ENCODE measurements at places on chromosomes 2 and 18.
A peak's percentile ranks its signal among the peaks of the same experiment; 100 is the strongest.

- DNase-seq = no peak
Measured at GRCh38 chr2:165277860-165278656, 38.8 kb downstream of the SCN2A start.

DNA sequence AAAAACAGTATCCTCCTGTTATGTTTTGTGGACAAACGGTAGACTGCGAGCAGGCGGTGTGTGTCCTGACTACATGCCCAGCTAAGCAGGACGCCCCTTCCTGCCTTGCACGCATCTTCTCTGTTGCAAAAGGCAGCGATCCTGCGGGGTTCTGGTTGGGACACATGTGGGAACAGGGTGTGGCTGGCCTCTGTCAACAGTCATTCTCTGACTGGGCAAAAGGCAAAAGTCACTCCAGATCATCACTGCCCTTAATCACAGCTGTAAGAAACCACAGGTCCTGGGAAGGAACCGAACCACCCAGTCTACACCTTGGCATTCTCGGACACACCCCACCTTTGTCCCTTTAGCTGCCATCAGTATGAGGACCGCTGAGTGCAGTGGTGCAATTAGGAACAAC lies 44.3 kb upstream of the TMEM87B start:
- DNase-seq = no peak

DNA sequence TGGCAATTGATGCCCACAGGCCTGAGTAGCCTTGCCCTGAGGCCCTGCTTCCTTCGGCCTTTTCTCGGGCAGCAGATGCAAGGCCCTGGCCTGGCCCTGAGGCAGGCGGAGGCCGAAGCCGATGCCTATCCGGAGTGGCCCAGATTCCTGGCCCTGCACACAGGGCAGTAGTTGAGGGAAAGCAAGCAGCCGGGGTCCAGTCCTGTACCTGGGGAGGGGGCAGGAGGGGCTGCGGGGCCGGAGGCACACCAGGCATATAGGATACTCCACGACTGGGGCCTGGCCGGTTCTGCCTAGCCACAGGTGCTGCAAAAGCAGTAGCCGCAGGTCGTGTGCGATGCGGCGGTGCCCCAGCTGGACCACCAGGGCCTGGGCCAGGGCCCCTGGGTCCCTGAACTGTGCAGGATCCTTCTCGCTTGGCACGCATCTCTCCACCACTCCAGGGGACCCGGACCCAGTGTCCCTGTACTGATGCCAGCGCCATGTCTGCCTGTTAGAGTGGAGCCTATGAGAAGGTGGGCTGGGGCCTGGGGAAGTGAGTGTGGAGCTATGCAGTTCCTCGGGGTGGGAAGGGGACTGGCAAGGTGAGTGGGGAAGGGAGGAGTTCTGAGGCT lies 1.8 kb downstream of the PRR30 start:
- DNase-seq = no peak

- no peak for DNase-seq
Measured at GRCh38 chr2:161556440-161556839, 67.8 kb upstream of the SLC4A10 start.

DNA sequence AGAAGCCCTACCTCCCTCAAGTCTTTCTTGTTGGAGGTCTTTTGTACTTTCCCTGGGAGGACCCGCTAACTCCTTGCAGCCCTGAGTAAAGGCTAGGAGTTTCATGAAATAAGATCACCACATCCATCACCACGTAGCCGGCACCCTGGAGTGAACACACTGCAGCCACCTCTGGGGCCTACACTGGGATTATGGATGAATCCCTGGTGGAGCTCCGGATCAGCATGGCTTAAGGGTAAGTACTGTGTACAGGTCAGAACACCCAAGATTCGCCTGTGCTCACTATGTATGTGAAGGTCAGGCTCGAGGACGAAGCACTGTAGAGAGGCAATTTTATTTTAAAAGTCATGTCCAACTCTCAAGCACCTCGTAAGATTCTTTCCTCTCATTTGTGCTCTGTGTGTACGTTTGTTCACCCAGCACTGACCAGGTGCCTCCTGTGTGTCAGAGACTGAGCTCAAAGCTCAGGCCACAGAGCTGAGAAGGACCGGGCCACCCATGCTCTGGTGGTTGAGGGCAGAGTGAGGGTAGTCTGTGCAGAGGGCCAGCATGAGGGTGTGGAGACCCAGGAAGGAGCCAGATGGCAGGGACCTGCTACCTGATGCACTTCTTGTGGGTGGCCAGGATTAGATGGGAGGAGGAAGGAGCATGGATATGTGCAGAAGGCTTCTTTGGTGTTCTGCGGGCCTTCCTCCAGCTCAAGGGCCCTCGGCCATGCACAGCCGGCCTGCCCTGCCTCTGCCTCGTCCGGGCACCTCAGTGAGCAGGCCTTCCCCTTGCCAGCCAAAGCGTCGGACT lies 66.7 kb upstream of the TFCP2L1 start:
- no peak for DNase-seq

GRCh38 chr2:202434472-202434871 lies 58.3 kb downstream of the BMPR2 start:
- no peak for DNase-seq

GRCh38 chr2:4354678-4355077 lies 651.3 kb downstream of the DCDC2C start:
- DNase-seq = no peak

DNA sequence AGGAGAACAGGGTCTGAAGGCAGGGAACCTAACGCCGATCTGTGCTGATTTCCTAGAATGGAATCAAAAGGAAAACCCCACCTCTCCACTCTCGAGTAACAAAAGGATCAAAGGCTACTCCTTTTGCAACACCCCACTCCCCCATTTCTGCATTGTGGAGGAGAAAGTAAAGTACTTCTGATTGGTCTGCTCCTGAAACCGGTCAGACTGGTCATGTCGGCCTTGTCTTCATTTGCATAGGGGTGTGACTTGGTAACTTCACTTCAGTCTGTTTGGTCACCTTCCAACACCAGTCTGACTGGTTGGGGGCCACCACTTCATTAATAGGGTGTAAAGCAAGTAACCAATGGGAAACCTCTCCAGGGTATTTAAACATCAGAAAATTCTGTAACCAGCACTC lies 771.9 kb downstream of the ERBB4 start:
- DNase-seq = no peak

DNA sequence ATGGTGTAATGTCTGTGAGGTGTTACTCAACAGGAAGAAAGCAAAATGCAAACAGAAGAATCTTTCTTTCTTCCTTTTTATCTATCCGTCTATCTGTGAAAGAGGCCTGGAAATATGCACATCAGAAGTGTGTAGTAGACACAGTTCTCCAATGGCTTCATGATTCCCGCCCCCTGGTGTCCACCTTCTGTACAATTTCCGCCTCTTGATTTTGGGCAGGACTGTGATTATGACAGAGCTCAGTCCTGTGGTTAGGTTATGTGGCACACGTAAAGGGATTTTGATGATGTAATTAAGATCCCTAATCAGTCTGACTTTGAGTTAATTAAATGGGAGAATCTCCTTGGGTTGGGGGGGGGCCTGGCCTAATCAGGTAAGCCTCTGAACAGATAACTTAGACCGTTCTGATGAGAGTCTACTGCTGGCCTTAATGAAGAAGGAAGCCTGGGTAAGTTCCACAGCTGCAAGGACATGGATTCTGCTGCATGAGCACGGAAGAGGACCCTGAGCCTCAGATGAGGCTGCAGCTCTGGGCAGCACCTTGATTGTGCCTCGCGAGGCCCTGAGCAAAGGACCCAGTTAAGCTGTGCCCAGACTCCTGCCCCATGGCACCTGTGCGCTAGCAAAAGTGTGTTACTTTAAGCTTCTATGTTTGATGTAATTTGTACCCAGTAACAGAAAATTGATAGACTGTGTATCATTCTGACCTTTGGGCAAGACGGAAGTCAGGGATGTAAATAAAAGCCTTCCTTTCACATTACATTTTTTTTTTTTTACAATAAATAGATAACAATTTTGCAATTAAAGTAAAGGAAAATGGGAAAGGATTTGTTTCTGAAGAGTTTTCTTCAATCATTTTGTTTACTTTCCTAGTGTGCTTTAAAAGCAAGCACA lies 11.3 kb upstream of the KCNF1 start:
- no peak for DNase-seq

DNA sequence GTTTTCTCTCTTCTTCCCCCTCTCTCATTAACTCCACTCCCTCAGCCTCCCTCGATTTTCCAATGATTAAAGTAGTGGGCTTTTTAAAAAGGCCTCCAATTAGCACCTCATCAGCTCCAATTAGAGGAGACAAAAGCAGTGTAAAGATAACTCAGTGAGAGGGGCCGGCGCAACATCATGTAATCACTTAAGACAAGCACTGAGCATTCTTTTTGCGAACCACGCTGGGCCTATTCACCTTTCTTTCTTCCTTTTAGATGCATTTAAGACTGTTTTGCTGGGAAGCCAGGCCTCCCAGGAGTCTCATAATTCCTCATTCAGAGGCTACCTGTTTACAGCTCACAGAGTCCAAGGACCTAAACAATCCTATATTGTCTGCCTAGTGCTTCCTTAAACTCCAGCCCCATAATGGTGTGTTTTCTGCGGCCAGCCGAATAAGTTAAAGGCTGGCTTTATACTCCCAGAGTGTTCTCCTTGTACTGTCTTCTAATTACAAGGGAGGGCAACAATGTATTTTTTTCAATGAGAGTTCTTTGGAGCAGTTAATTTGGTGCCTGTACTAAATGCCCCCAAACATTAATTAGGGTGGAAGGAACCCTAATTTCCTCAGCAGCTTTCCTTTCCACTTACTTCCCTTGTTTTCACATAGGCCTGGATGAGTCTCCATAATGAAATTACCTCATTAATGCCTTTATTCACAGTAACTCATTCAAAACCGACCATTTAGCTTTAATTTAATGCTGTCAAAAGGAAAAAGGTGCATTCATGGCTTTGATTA lies 28.0 kb upstream of the LMAN1 start:
- no peak for DNase-seq

DNA sequence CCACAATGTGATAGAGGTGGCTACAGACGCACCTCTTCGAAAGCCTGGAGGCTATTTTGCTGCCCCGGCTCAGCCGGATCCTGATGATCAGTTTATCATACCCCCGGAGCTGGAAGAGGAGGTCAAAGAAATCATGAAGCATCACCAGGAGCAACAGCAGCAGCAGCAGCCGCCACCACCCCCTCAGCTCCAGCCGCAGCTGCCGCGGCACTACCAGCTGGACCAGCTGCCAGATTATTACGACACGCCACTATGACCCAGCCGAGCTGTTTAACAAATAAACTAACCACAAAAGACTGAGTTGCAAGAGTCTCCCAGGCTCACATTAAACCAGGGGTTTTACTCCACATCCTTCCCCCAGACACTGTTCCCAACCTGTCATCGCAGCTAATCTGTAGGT lies 263.8 kb downstream of the PHLPP1 start:
- DNase-seq = peak; percentile 62

GRCh38 chr2:235383272-235383843 lies 110.5 kb upstream of the AGAP1 start:
- no peak for DNase-seq

DNA sequence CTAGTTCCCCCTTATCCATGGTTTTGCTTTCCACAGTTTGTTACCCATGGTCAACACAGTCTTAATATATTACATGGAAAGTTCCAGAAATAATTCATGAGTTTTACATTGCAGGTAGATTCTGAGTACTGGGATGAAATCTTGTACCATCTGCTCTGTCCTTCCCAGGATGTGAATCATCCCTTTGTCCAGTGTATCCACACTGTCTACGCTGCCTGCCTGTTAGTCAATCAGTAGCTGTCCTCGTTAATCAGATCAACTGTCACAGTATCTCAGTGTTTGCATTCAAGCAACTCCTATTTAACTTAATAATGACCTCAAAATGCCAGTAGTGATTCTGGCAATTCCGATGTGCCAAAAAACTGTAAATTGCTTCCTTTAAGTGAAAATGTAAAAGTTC lies 76.3 kb downstream of the DYNC1I2 start:
- no peak for DNase-seq

GRCh38 chr18:77711096-77711495 lies 461.4 kb downstream of the GALR1 start:
- DNase-seq = no peak

DNA sequence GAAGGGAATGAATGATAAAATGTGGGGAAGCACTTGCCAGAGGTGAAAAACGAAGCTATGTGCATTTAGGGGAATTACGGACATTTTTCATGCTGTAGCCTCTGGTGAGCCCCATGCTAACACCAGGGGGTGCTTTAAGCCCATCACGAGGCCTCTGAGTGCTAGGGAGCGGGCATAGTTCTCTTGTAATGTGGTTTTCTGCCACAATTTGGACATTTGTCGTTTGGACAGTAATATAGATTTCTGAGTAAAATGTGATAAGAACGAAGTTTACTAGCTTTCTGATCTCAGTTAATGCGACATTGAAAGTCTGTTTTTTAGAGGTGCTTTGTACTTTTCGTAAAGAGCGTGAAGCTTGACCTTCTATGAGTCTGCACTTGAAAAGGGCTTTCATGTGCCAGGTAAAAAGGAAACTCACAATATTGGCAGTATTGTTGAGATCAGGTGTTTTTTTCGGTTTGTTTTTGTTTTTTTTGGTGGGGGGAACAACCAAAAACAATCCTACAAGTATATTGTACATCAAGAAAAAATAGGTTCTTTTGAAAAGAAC lies 50.6 kb downstream of the TRAF3IP1 start:
- DNase-seq = peak; percentile 35

DNA sequence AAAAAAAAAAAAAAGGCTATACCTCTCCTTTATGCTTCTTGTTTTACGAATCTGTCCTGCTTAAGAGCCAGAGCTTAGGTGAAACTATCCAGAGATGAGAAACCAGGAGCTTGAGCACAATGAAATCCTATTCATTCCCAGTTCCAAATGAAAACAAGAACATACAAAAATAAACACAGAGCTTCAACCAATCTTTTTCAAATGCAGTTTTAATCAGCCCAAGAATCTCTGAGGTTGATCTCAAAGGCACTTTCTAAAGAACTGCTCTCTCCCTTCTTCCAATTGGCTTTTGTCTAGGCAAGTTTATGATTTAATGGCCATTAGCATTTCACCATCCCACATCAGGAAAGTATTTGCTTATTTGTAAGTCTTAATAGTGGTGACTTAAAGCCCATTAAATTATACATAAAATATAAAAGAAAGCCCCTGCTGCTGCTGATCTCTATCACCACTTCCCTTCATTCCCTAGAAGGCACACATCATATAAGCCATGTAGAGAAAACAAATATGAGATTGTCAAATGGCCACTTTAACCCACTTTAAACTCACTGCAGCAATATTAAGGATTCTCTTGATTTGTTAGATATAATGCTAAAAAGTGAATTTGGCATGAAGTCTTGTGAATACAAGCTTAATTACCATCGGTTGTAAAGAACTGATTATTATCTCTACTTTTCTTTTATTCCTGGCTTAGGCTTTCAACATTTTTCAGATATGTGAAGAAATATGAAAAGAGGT lies 29.3 kb upstream of the SCN9A start:
- DNase-seq = no peak

- DNase-seq = no peak
Measured at GRCh38 chr2:240141736-240142135, 1.3 kb upstream of the OTOS start.

- no peak for DNase-seq
Measured at GRCh38 chr2:75608684-75609333, 37.8 kb upstream of the MRPL19 start.

GRCh38 chr2:69195706-69196105 lies 182.7 kb downstream of the ANTXR1 start:
- no peak for DNase-seq

Data from AG09319 (cell line).